ENCODE measurements at places on chromosomes 6 and 20. TPM values are rescaled to one million over a fixed set of nuclear protein-coding genes. Genes with fewer than 3 reads are reported as not detected.

BMP7 gene
- total RNA-seq: not detected

MLN gene
- not detected for total RNA-seq

KIF25 gene
- not detected for total RNA-seq

ANGPT4 gene
- not detected for total RNA-seq

ASIP gene
- total RNA-seq: not detected

TAGAP gene
- total RNA-seq: not detected

LST1 gene
- total RNA-seq: not detected

ATP9A gene
- total RNA-seq: 27.7 TPM

MACROD2 gene
- 1.7 TPM for total RNA-seq

SRMS gene
- total RNA-seq: not detected

KIAA0408 gene
- total RNA-seq: not detected

ADGB gene
- total RNA-seq: not detected

CST2 gene
- total RNA-seq: not detected

TEAD3 gene
- 4.8 TPM for total RNA-seq

MRPS18A gene
- total RNA-seq: 65.5 TPM

RGS17 gene
- total RNA-seq: 3.4 TPM

HEY2 gene
- under 0.01 TPM for total RNA-seq

CALHM4 gene
- total RNA-seq: not detected

C20orf141 gene
- not detected for total RNA-seq

SMPD2 gene
- total RNA-seq: 20.5 TPM

RIOK1 gene
- total RNA-seq: 13.0 TPM
